Astrocyte of the spinal cord (primary cell): ENCODE measurements at places on chromosomes 13 and 19.

DNA sequence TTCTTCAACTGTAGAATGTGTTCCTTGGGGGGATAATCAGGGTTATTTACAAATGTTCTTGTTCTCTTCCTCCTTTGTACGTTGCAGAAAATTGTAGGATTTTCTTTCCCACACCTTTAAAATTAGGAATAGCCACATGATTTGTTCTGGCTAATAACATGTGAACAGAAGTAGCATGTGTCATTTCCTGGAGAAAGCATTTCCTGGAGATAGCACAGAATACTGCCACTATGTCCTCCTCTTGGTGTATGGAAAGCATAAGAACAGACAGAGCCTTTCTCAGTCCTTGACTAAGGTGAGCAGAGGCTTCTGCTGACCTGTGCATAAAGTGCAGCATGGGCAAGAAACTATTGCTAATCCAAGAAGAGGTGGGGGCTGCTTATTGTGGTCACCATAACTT, 101.8 kb downstream of the FAM216B start:
- peak; percentile 16 for DNase-seq

GRCh38 chr13:23687614-23688013, 117.4 kb downstream of the TNFRSF19 start:
- DNase-seq = no peak

GRCh38 chr19:15101479-15102082, 5.6 kb upstream of the SYDE1 start:
- peak; percentile 39 for DNase-seq

DNA sequence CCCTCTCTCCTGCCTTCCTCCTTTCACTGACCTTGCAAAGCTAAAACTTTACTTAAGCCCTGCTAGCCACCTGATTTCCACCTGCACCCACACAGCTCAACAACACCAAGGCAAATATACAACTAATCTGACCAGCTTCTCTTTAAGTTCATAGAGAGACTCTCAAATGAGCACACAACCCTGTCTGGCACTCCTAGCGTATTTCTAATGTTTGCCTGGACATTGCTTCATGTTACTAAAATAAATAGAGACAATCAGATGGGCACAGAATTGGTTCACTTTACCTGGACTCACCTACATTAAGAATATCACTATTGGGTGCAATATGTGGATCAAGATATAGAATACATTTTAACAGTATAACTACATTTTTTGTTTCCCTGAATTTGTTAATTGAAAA, 33.2 kb upstream of the RXFP2 start:
- no peak for DNase-seq

DNA sequence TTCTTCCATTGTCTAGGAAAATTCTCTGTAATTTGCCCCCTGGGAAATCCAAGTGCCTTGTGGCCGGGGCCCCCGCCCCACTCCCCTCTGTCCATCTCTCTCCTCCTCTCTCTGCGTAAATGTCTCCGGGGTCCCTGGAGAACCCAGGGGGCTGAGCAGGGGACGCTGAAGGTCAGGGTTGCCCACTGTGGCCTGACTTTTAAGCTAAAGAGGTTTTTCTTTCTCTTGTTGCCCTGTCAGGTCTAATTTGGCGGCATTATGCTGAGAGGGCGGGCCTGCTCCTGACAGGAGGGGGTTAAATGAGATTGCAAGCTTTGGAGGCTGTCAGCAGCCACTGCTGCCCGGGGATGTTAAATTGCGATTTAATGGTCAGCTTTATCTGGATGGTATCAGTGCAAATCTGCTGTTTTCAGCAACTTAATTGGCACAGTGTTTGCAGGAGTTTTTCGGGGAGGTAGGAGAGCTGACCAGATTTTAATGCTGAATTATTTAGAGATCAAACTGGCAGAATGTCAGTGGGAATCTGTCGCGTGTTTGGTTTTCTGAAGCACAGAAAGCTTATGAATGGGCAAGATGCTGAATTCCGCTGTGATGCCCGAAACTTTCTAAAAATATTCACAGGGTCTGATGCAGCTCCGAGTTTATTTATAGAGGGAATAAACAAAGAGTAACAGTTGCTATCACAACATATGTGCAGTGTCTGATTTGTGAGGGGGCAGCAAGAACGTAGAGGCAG, 93.2 kb upstream of the SOX1 start:
- no peak for DNase-seq

- DNase-seq = no peak
These were observed 81.6 kb downstream of the CHST8 start for GRCh38 chr19:33703438-33703750.

GRCh38 chr13:37011002-37011401, 10.4 kb downstream of the EXOSC8 start:
- DNase-seq = no peak

DNA sequence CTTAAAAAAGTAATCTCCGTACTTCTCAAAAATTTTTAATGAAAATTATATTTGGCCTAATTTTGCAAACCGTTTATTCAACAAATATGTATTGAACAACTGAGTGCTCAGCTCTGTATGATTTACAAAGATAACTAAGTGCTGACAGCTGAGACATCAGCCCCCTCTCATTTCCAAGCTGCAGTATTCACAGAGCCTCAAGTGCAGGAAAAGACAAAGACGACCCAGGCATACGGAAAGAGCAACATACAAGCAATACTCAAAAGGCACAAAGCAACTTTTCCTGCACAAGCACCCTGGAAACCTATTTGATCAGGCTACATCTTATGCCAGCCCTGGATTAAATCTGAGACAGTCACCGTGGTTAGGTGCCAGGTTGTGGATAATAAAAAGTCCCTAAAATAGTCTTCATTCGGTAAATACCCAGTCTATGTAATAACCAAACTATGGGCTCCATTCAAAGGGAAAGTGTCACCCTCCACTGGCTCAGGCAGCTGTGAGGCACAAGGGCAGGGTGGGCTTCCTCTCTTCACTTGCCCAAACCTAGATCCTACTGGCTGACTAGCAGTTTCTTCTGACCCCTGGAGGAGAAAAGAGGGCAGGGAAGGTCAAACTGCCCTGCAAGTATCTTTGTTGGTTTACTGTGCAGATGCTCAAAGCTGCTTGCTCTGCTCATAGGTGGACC, 65.5 kb downstream of the TBC1D4 start:
- DNase-seq = no peak

DNA sequence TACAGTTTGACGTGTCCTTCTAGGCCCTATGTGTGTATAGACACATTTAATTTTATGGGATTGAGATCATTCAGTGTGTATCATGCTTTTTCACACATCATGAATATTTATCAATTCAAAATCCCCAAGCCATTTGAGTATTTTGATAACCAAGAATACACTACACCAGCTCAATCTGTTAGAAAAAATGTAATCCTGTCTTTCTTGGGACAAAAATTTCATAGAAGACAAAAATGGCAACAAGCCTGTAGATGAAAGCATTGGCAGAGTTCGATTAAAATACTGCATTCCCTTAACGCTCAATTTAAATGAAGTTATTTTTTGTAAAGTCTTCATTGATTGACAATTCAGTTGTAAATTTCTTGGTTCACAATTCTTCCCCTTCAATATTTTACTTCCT, 41.9 kb downstream of the WDR87 start:
- DNase-seq = no peak

DNA sequence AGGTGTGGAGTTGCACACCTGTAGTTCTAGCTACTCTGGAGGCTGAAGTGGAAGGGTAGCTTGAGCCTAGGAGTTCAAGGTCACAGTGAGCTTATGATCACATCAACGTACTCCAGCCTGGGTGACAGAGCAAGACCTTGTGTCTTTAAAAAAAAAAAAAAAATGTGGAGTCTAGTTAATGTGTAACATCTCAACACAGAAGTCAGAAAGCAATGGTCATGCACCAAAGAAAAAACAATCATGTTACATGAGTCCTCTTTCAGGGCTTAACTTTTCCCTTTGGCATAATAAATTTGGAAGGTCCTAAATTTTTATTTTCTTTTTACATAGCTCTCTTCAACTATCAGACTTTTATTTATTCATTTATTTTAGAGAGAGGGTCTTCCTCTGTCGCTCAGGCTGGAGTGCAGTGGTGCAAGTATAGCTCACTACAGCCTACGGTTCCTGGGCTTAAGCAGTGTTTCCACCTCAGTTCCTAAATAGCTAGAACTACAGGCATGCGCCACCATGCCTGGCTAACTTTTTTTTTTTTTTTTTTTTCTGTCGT, 22.3 kb downstream of the SETDB2 start:
- DNase-seq = no peak

DNA sequence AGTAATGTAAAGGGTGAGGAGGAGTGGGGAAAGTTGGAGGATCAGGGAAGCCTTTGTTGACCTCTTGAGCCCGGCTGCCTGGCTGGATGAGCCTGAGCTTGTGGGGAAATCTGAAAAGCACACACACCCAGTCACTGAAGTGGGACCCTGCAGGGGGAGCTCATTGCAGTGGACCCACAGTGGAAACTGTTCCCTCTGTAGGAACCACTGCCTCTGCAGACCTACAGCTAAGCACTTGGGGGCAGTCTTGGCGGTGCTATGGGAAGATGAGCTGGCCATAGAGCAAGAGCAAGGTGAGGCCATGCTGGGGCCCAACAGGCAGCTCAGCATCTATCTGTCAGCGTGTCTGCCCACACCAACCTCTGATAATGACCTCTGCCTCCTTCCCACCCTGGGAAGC, 294.8 kb downstream of the TSHZ3 start:
- peak; percentile 74 for DNase-seq

GRCh38 chr13:21463424-21463823, 4.3 kb upstream of the ZDHHC20 start:
- no peak for DNase-seq

DNA sequence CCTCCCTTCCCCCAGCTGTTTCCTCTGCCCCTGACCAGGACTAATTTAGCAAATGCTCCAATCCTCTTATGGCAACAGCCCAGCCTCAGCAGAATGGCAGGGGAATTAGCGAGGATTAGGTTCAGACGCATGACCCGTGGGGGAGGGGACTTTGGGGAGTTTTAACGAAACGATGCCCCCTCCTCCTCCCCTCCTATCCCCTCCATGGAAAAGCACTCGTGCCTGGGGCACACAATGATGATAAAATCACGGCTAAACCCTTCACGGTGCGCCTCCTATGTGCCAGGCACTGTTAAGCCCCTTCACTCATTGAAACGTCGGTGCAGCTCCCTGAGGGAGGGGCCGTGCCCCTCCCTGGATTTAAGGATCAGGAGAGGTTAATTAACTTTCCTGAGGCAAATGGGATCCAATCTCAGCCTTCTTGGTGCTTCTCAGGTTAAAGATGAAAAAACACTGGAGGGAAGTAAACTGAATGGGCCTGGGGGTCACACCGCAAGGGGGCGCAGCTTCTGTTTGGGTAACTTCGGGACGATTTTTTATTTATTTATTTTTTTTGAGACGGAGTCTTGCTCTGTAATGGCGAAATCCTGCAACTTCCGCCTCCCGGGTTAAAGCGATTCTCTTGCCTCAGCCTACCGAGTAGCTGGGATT, 10.1 kb upstream of the TPRX2 start:
- no peak for DNase-seq

DNA sequence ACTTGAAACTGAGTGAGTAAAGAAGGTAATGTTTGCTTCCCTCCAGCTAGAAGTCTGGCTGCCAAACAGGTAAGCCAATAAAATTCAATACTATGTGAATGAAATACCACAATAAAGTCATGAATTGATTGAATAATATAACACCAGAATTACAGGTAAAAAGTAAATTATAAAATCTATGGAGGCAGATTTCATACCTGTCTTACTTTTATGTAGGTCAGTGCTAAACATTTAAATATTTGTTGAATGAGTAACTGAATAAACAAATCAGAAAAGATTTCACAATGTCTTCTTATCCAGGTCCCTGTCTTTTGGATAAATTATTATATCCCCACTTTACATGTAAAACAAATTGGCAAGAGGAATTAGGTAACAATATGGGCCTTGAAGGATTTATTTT, 62.7 kb downstream of the MICU2 start:
- DNase-seq = no peak

GRCh38 chr19:18663940-18664530, 19.4 kb upstream of the CRTC1 start:
- DNase-seq = no peak

- no peak for DNase-seq
These were observed 240.8 kb downstream of the TEX29 start for GRCh38 chr13:111561091-111561781.

GRCh38 chr19:4428326-4428975, 26.0 kb downstream of the CHAF1A start:
- no peak for DNase-seq

DNA sequence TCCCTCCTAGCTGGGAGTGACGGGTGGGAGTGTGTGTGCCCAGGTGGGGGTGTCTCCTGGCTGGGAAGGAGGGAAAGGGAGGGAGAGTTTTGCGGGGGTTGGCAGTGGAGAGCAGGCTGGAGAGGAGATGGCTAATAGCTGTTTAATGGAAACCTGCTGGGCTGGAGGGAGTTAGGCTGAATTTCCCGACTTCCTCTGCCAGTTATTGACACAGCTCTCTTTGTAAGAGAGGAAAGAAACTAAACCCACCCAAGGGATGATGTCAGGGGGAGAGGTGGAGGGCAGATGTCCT, 10.2 kb upstream of the ILF3 start:
- peak; percentile 22 for DNase-seq

DNA sequence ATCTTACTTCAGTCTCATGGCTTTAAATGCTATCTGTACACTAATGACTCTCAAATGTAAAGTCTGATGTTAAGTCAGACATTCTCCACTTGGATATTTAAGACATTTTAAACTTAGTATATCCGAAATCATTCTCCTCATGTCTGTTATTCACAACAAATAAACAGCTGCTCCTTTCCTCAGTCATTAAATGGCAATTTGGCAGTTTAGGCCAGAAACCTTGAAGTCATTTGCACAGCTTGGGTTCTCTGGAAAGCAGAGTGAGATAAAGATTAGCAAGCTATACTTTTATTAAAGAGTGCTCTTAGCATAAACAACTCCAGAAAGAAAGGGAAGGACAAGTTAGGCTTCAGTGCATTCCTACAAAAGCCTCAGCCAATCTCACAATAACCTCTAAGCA, 53.7 kb downstream of the DNAJC15 start:
- no peak for DNase-seq

- DNase-seq = peak; percentile 77
These were observed 5.3 kb upstream of the PTPRS start for GRCh38 chr19:5345895-5346386.

DNA sequence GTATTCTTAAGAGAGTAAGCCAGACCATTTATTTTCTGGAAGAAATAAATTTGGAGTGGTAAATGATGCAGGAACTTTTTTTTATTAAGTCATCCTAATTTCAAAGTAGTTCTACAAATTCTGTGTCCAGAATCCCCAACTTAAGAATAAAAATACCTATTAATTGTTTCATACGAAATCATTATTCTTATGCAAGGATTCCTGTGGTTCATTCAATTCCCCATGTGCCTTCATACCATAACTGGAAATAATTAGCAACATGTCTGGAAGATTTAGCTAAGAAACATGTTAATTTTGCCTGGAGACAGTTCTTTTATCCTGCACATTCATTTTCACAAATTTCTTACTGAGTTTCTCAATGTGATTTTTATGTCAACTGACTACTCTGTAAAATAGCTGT, 408.6 kb downstream of the PCDH9 start:
- DNase-seq = no peak

- no peak for DNase-seq
These were observed 133.3 kb downstream of the RNF17 start for GRCh38 chr13:24897293-24897692.

GRCh38 chr13:23828086-23828485, 61.1 kb downstream of the MIPEP start:
- DNase-seq = no peak

GRCh38 chr19:7904074-7905020, 670 bp downstream of the MAP2K7 start:
- peak; percentile 15 for DNase-seq

- DNase-seq = no peak
These were observed 40.5 kb downstream of the ZNF823 start for GRCh38 chr19:11698231-11698630.

GRCh38 chr19:5282901-5283300, 57.7 kb downstream of the PTPRS start:
- DNase-seq = no peak
